ENCODE measurements at places on chromosomes 6 and 20. TPM values are rescaled to one million over a fixed set of nuclear protein-coding genes. Genes with fewer than 3 reads are reported as not detected.

TRAPPC3L gene
- not detected for total RNA-seq

DNA sequence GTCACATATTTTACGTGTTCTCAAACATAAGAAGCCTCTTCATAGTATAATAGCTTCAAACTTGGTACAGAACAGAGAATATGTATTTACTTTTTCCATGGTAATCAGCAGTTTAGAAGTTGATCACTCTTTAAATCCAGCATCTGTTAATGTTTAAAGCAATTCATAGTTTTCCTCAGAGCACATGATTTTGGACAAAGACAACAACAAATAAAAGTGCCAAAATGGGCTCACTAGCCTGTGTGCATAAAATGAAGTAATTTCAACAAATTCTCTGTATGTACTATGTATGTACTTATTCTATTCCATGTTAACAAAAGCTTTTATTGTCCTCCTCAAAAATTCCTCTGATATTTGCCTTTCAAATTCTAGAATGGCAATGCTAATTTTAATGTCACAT is 38.1 kb upstream of the UST start:
- no peaks in the 10 kb centered on the region for H3K27me3 ChIP-seq
- no peaks in the 10 kb centered on the region for H3K36me3 ChIP-seq
- H3K4me1 ChIP-seq: peaks cover 11% of the 10 kb centered on the region

- no peaks in the 10 kb centered on the region for H3K4me1 ChIP-seq
- DNase-seq: no peak
- no peak overlapping the region for H3K27ac ChIP-seq
- no peak overlapping the region for H3K4me3 ChIP-seq
- H3K27me3 ChIP-seq: no peaks in the 10 kb centered on the region
Measured at GRCh38 chr6:144607998-144608735, 323.0 kb downstream of the UTRN start.

GRCh38 chr20:23362392-23363256 is 642 bp downstream of the GZF1 start:
- peak overlapping the region; percentile 76 for H3K4me3 ChIP-seq
- no peak for DNase-seq
- peaks cover 12% of the 10 kb centered on the region for H3K36me3 ChIP-seq
- H3K4me1 ChIP-seq: peaks cover 50% of the 10 kb centered on the region

- no peak for DNase-seq
- no peak overlapping the region for H3K27ac ChIP-seq
- H3K36me3 ChIP-seq: no peaks in the 10 kb centered on the region
- peaks cover 13% of the 10 kb centered on the region for H3K4me1 ChIP-seq
- H3K4me3 ChIP-seq: no peak overlapping the region
Measured at GRCh38 chr6:107846262-107846795, 22.2 kb upstream of the SCML4 start.

All from vagina (tissue), 2 donors.